ENCODE measurements at places on chromosomes 3 and 15. TPM values are rescaled to one million over a fixed set of nuclear protein-coding genes. Genes with fewer than 3 reads are reported as not detected.
A peak's percentile ranks its signal among the peaks of the same experiment; 100 is the strongest.

GRCh38 chr3:73614419-73614818 lies 10.3 kb downstream of the PDZRN3 start:
- no peak for DNase-seq

GRCh38 chr15:80856809-80857377 lies 77.7 kb downstream of the CEMIP start:
- DNase-seq = no peak

GRCh38 chr3:131835906-131836305 lies 198.9 kb downstream of the CPNE4 start:
- no peak for DNase-seq

DNA sequence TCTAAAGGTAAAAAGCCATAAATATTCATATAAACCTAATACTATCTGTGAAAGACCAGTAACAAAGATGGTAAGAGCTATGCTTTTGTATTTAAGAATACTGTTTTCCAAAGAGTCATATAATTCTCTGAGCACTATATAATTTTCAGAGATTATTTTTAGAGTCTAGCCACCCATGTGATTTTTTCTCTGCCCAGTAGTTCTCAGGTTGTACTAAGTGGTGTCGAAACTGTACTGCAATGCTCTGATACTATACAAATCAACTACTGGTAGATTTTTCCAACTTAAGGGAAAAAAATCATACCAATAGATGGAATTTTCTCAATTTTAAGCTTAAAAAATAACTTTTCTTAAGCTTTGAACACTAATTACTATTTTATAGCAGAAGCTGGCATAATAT lies 104.8 kb downstream of the MYO5A start:
- no peak for DNase-seq

DNA sequence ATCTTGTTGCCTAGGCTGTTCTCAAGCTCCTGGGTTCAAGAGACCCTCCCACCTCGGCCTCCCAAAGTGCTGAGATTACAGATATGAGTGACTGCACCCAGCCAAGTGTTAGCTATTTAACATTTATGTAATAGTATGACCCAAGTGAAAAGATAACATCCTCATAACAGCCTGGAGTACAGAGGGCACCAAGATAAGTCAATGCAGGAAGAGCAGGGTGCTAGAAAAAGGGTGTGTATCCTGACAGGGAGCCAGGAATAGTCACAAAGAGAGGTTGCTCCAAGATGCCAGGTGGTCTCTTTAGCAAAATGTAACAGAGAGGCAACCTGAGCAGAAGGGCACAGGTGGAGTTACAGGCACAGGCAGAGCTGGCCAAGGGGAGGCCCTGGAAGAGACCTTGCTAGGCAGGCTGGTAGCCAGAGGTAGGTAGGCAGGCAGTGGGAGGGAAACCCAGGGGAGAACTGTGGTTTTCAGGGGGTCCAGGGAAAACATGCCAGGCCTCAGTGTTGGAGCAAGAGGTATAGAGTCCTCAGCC lies 277.4 kb downstream of the ERC2 start:
- no peak for DNase-seq

GRCh38 chr3:197286678-197287077 lies 11.7 kb downstream of the DLG1 start:
- DNase-seq = no peak

GRCh38 chr15:92074646-92075045 lies 221.1 kb downstream of the SLCO3A1 start:
- no peak for DNase-seq

GRCh38 chr15:40923551-40923950 lies 5.6 kb upstream of the DLL4 start:
- DNase-seq = no peak

DNA sequence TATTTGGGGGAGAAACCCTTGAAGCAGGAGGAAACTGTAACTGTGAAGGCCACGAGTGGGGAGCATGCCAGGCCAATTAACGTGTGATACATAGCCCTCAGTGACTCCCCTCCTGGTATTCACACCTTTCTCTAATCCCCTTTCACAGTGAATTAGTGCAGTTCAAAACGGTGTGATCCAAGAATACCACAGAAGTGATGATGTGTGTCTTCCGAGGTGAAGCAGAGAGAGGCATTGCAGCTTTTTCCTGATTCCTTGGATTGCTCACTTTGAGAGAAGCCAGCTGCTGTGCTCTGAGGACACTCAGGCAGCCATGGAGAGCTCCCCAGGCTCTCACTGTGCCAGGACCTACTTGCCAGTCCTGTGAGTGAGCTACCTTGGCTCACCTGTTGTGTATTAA lies 17.3 kb downstream of the NIPA2 start:
- no peak for DNase-seq

- DNase-seq = no peak
These were observed 57.2 kb downstream of the PPP2R3A start for GRCh38 chr3:136022529-136023263.

DNA sequence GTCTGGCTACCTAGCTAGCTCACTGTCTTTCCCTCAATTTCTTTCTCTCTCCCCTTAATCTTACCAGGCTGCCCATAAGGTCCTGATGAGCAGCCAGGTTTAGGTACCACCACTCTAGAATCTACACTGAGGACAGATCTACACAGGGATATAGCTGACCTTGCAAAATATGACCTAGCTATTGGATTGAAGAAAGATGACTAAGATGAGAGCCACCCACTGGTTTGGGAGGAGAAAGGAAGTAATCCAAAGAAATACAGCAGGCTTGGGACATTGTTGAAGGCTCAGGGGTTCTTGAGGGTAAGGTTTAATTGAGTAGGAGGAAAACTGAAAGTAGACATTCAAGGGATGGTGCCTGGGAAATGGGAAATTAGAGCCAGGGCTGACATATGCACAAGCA lies 142.0 kb upstream of the TMC3 start:
- no peak for DNase-seq

GRCh38 chr3:12420393-12420792 lies 63.9 kb upstream of the TSEN2 start:
- DNase-seq = no peak

- DNase-seq = no peak
These were observed 385.9 kb upstream of the BCHE start for GRCh38 chr3:166223120-166223519.

- DNase-seq = no peak
These were observed 7.6 kb downstream of the NR1D2 start for GRCh38 chr3:23952646-23953045.

DNA sequence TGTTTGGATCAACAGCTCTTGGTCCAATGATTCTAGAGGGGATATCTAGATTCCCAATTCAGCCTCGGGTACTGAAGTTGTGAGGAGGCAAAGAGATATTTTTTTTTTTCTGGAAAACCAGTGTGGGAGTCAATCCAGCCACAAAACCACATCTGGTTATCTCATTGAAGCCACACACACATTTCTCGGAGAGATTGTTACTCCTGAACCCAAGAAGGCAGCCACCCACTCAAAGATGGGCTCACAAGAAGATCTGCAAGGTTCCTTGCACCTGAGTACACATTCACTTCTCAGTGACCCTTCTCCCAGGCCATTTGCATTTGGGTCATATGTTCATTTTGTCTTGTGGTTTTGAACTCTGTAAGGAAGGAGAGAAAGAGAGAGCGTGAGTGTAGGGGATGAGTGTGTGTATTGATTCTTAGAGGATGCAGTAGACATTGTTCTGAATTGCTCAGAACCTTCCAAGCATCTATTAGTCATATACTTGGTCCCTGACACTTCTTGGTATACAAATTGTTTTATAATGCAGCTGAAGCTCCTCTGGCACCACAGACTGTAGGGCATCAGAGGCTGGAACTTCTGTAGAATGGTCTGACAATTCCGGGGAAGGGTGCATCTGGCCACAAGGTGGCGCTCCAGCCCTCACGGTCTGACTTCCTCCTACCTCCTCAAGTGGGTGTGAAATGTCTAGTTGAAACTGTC lies 39.3 kb upstream of the TRA2B start:
- peak; percentile 54 for DNase-seq

Gene GOLGA8A
- total RNA-seq = 210 TPM

Gene GOLGA8T
- 0.26 TPM for total RNA-seq

Gene CCDC13
- 0.94 TPM for total RNA-seq

Gene SST
- total RNA-seq = not detected

Gene GOLGA8G
- total RNA-seq = not detected

Gene TXNRD3
- total RNA-seq = 0.50 TPM

Gene CFAP92
- 0.37 TPM for total RNA-seq

Gene AMT
- 5.9 TPM for total RNA-seq

Gene KBTBD13
- total RNA-seq = not detected

All from T-helper 17 cell (primary cell).